ENCODE measurements at places on chromosomes 12 and 14. TPM values are rescaled to one million over a fixed set of nuclear protein-coding genes. Genes with fewer than 3 reads are reported as not detected.

The CCDC38 gene
- not detected for total RNA-seq

The DLGAP5 gene
- 8.1 TPM for total RNA-seq

The FLVCR2 gene
- 2.1 TPM for total RNA-seq

The KLHL33 gene
- 1.5 TPM for total RNA-seq

The MGP gene
- total RNA-seq: 2.0 TPM
